ENCODE measurements at places on chromosomes 6 and 20.

DNA sequence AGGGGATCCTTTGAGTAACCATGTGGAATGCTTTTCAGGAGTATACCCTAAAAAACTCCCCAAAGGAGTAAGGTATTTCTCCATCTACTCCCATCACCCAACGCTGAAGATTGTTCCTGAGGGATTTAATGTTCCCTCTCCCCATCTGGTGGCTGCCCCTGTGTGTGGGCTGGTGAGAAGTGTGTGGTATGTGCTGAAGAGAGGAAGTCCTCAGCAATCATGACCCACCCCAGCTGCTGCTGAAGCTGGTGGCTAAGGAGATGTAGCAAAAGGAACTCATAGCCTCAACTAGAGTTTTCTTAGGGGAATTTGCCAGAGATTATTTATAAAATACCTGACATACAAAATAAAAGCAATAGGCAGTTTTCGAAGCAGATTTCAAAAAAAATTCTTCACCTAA lies 114.3 kb upstream of the JAG1 start:
- no peak for DNase-seq

- no peak for DNase-seq
These were observed 210.6 kb upstream of the RREB1 start for GRCh38 chr6:6897140-6897539.

GRCh38 chr20:64242797-64243475 lies 12.6 kb upstream of the PCMTD2 start:
- DNase-seq: no peak

DNA sequence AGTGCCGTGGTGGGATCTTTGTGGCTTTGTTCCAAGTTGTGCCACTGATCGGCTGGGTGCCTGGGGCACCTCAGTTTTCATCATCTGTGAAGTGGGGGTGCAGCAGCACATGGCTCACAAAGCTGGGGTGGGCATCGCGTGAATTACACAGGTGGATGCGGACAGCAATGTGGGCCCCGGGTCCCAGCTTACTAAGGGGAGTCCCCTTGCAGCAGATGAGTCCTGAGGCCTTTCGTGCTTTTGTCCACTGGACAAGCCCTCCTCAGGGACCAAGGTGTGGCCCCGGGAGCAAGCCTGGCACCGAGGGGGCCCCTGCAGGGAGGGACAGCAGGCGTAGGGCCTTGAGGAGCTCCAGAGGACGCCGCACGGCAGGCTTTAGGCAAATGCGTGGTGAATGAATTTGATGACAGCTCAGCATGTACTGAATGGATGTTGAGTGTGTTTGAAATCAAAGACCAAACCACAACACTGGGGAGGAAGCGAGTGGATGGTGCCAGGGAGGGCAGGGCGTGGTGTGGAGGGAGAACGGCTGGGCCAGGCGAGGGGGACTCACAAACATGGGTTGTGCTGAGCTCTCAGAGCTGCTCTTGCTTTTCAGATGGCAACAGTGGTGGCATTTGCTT lies 53.2 kb downstream of the IRF4 start:
- DNase-seq: peak; percentile 57

GRCh38 chr20:24868959-24869358 lies 80.1 kb upstream of the CST7 start:
- DNase-seq: no peak

- no peak for DNase-seq
These were observed 113.3 kb upstream of the SLC2A12 start for GRCh38 chr6:134165561-134166201.
